ENCODE measurements at places on chromosomes 4 and X. TPM values are rescaled to one million over a fixed set of nuclear protein-coding genes. Genes with fewer than 3 reads are reported as not detected.

The CFAP299 gene
- not detected for polyA plus RNA-seq

The HTRA3 gene
- polyA plus RNA-seq: not detected

The USP9X gene
- 20.6 TPM for polyA plus RNA-seq

The ANOS1 gene
- polyA plus RNA-seq: not detected

The PRDX4 gene
- 52.6 TPM for polyA plus RNA-seq

The ARHGEF6 gene
- 39.6 TPM for polyA plus RNA-seq

The VEGFC gene
- not detected for polyA plus RNA-seq

The AKAP4 gene
- polyA plus RNA-seq: not detected

The CSAG3 gene
- polyA plus RNA-seq: not detected

The GYG2 gene
- polyA plus RNA-seq: not detected

The ZNF182 gene
- polyA plus RNA-seq: 6.2 TPM

The MAGEC2 gene
- polyA plus RNA-seq: not detected

The CXCL6 gene
- not detected for polyA plus RNA-seq

The FRG2 gene
- polyA plus RNA-seq: not detected

The SMR3B gene
- not detected for polyA plus RNA-seq

The VSIG4 gene
- not detected for polyA plus RNA-seq

The GAGE12F gene
- not detected for polyA plus RNA-seq

The SSX2 gene
- not detected for polyA plus RNA-seq

The GAGE12J gene
- polyA plus RNA-seq: not detected

The DGKQ gene
- 3.5 TPM for polyA plus RNA-seq

The FGF13 gene
- 0.29 TPM for polyA plus RNA-seq

The KCND1 gene
- polyA plus RNA-seq: 0.13 TPM

The SRPX gene
- not detected for polyA plus RNA-seq

The CDKN2AIP gene
- polyA plus RNA-seq: 38.8 TPM

The TEX13D gene
- not detected for polyA plus RNA-seq

The RHOXF1 gene
- not detected for polyA plus RNA-seq

The AFP gene
- not detected for polyA plus RNA-seq

The MTCP1 gene
- 22.6 TPM for polyA plus RNA-seq

The SLC49A3 gene
- 0.97 TPM for polyA plus RNA-seq

The PRR32 gene
- not detected for polyA plus RNA-seq

Data from IgD-negative memory B cell (primary cell).